ENCODE measurements at places on chromosomes 11 and 22. TPM values are rescaled to one million over a fixed set of nuclear protein-coding genes. Genes with fewer than 3 reads are reported as not detected.

GRCh38 chr22:36745301-36745995, 30.5 kb downstream of the IFT27 start:
- DNase-seq, result no peak

DNA sequence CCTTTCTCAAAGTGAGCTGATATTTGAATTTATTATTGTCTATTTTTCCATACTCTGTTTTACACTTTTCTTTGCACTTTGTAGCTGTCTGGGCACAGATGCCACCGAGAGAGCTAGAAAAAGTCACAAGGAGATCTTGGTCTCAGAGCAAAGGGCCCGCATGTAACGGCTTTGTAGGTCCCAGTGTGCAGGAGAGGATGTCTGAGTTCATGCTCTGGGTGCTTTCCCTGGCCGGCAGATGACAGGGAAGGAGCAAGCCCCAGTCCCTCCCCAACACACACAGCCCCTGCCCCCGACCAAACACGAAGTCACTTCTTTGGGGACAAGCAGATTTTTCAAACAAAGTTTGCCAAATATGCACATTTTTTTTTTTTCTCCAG, 55.8 kb downstream of the SMIM38 start:
- DNase-seq, result no peak

- DNase-seq, result no peak
Measured at GRCh38 chr11:81840380-81840779, 893.3 kb downstream of the FAM181B start.

- no peak for DNase-seq
Measured at GRCh38 chr11:88275636-88276035, 61.9 kb downstream of the CTSC start.

DNA sequence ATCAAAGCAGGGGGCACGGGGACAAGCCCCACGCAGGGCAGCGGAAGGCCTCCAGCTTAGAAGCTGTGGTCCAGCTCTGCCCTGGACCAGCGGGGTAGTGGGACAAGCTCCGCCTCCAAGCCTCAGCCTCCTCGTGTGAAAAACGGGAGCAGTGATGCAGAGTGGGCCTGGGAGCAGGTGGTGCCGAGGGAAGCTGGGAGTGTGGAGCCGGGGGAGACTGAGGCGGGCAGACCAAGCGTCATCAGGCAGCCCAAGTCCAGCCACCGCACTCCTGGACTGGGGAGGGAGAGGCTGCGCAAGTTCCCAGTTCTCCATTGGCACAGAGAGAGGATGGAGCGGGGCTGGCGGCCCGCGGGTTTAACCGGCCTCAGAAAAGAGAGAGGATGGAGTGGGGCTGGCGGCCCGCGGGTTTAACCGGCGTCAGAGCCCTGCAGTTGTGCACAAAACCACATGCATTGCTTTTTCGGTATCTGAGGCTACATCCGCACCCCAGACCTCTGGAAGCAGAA, 68.1 kb upstream of the PHF21B start:
- no peak for DNase-seq

GRCh38 chr11:75924966-75925784, 110.2 kb downstream of the UVRAG start:
- no peak for DNase-seq

Gene GGT5
- polyA plus RNA-seq, result not detected

Gene HTR3B
- not detected for polyA plus RNA-seq

GRCh38 chr22:46012182-46012880, 35.4 kb upstream of the WNT7B start:
- DNase-seq, result no peak

Measured in CD4-positive, alpha-beta memory T cell (primary cell).